ENCODE measurements at places on chromosomes 11 and 22.

- no peak for DNase-seq
These were observed 5.7 kb upstream of the SCGB1A1 start for GRCh38 chr11:62413060-62413696.

GRCh38 chr11:125886997-125887372 lies 483 bp upstream of the HYLS1 start:
- DNase-seq, result no peak

GRCh38 chr11:67504950-67505581 lies at the start of gene PITPNM1:
TSS of gene PITPNM1 (minus strand) at chr11:67505363. CDS start at chr11:67504180, 1,183 bp downstream.
- DNase-seq, result no peak

DNA sequence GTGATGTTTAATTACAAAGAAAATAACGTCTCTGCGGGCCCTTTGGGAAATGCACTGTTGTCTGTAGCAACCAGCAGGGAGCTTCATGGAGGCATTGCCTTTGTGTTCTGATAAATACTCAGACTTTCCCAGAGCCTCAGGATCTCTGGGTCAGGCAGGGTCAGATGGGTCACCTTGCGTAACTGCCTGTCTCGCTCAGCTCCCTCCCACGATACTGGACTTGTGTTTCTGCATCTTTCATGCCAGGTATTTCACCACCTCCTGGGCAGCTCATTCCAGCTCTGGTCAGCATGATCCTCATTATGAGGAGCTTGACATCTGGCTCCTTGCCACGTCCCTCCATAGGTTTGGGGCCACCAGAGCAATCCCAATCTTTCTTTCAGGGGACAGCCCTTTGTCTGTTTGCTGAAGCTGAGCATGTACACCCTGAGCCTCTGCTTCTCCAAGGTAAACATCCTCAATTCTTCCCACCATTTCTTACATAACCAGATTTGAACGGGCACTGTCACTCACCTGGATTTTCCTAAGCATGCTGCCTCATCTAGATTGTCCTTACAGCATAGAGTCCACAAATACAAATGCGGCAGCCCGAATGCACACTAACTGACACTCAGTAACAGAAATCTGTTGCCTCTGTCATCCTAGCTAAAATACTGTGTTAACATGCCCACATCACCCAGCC lies 162.3 kb downstream of the LARGE1 start:
- DNase-seq, result no peak

GRCh38 chr22:43110444-43110926 lies at the start of gene BIK:
TSS of gene BIK (plus strand) at chr22:43110750. CDS start at chr22:43124023, 13,273 bp downstream.
- DNase-seq, result no peak

DNA sequence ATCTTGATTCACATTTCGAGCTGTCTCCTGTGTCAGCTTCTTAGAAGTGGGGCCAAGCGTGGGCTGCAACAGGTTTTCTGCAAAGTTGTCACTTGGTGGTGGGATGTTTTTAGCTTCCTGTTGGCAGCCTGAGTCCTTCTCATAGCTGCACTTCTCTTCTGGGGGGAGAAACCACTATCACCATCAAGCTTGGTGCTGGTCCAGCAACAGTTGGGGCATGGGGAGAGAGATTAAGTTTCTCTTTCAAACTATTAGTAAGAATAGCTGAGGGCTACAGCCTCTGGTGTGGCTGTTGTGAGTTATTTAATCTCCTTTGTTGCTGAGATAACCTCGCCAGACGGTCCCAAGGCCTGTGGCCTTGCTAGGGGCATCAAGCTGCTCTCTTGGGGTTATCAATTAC lies 123.3 kb upstream of the CRYBB3 start:
- no peak for DNase-seq

DNA sequence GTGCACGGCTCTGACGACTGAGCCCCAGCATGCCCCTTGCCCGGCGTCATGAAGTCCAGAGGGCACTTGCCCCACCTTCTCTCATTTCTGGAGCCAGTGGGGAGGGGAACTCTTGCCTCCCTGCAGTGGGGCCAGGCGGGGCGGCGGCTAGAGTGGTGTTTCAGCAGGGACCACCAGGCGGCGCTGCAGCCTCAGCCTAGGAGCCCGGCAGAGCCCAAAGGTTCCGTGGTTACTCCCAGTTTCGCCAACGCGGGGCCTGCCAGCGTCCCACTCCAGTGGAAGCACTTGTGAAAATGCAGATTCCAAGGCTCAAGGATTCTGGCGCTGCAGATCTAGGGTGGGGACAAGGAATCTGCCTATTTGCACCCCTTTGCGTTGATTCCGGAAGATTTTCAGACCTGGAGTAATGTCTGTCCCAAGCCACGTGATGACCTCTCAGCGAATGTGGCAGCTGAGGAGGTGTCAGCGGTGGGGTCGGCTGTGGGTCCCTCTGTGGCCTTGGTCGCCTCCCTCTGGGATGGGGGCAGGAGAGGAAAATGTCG lies 55.7 kb downstream of the CD82 start:
- DNase-seq, result peak; percentile 82

GRCh38 chr22:17906978-17907747 lies 117.2 kb downstream of the MICAL3 start:
- DNase-seq, result no peak

- DNase-seq, result no peak
These were observed 21.4 kb downstream of the UQCR10 start for GRCh38 chr22:29788339-29789279.

- DNase-seq, result no peak
These were observed 833 bp downstream of the NHERF4 start for GRCh38 chr11:119185981-119186634.

- DNase-seq, result no peak
These were observed 26.5 kb upstream of the KRTAP5-7 start for GRCh38 chr11:71500601-71501021.

- DNase-seq, result no peak
These were observed 12.4 kb downstream of the SMIM38 start for GRCh38 chr11:69167916-69168691.

- no peak for DNase-seq
These were observed 179.2 kb upstream of the ARHGAP20 start for GRCh38 chr11:110891411-110891810.

DNA sequence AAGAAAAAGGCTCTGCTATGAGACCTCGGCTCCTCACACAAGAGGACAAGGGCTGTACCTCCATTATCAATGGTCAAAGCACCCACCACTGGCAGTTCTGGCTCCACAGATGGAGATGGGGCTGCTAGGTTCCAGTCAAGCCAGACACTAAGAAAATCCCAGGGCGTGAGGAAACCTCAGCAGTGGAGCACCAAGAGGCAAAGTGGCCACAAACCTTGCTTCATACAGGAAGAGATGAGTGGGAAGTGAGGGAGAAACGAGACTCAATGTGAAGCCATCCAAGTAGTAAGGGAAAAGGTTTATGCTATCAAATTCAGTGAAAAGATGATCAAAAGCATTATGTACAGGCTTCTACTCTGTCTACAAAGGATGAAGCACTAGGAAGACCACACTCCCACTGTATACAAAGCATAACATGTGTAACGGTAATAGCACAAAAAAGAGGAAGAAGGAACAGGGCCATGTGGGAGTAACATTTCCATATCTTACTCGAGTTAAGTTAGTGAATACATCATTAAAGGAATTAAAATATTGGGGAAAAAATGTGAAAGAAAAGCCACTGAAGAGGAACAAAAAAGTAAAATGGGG lies 27.0 kb downstream of the POLDIP3 start:
- DNase-seq, result no peak

DNA sequence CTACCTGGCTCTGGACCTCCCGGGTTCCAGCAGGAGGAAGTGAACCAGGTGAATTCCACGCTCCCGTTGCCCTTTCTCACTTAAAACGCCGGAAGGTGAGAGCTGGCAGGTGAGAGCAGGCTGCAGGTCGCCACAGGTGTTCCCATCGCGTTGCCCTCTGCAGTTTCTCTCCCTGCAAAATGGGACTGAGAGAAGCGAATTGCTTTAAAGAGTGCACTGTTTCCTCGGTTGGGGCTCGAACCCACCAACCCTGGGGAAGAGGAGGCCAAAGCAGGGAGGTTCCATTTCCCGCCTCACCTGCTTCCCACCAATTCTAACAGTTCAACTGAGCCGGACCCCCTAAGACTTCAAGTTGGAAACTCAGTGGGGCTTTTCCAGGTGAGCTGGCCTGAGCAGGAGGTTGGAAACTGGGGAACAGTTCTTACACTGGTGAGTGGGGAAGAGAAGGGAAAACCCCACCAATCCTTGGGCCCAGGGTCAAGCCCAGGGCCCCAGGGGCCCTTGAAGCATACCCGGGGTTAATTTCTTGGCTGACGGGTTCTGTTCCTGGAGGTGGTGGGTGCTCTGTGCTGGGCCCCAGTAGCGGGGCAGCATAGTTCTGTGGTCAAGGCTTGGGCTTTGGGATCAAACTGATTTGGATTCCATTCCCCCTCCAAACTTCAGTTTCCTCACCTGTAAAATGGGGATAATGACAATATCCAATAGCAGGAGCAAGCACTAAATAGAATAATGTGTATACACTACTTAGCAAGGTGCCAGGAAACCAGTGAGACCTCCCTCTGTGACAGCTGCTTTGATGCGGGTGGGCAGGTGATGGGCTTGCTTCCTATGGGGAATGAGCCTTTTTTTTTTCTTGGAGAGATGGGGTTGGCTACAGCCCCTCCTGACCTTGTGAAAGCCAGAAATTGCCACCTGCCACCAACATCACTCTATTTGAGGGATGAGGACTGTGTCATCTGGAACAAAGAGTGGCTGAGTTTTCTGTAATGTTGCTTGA lies 788 bp downstream of the CD82 start:
- DNase-seq, result no peak

DNA sequence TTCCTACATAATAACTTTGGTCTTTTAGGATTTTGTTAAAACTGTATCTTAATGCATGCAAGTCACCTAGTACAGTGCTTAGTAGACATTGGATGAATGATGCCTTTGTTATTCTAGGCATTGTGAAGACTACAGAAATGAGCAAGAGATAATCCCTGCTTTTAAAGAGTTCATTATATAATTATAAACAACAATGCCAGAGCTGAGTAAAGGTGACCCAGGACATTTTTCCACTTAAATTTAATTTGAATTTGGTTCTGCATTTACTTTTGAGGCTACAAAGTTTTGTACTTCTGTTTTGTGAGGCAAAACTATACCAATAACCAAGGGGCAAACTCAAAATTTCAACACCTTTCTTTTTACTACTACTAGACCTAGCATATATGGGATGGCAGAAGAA lies 182.0 kb upstream of the SESN3 start:
- no peak for DNase-seq

DNA sequence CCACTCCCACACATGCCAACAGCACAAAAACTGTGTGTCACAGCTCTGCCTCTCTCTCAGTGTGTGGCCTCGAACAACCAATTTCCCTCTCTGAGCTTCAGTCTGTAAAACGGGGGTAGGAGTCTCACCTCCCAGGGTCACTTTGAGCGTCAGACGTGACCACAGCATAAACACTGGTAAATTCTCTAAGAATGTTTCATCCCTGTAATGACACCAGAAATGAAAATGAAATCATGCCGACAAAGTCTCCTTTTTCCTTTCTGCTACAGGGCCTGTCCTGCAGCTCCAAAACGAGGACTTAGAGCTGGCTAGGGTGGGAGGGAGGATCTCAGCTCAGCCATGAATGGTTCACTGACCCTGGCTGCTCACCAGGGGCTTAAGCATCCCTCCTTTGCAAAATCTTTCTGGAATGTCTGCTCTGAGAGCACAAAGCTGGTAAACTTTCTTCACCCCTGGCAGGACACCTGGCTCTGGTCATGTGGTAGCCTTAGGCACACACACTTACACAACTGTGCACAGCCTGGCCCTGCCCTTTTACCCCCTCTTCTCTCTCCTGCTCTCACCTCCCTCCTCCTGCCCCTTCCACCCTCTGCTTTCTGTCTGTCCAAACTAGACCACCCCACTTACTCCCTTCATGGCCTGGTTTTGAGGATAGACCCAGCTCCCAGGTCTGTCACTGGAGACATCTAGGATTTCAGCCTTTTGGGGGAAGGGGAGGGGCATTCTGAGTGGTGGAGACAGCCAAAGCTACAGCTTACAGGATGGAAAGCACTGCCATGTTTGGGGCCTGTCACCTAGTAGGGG lies 12.3 kb upstream of the TSKU start:
- DNase-seq, result no peak

GRCh38 chr11:92558323-92558722 lies 333.7 kb downstream of the FAT3 start:
- no peak for DNase-seq

Measured in C1 segment of cervical spinal cord (tissue), 14 donors.